ENCODE measurements at places on chromosomes 5 and 9.

GRCh38 chr9:100581661-100582060, 3.8 kb downstream of the CAVIN4 start:
- DNase-seq = no peak

- peak; percentile 59 for DNase-seq
Observed at GRCh38 chr5:122150215-122150614, 20.9 kb downstream of the ZNF474 start.

DNA sequence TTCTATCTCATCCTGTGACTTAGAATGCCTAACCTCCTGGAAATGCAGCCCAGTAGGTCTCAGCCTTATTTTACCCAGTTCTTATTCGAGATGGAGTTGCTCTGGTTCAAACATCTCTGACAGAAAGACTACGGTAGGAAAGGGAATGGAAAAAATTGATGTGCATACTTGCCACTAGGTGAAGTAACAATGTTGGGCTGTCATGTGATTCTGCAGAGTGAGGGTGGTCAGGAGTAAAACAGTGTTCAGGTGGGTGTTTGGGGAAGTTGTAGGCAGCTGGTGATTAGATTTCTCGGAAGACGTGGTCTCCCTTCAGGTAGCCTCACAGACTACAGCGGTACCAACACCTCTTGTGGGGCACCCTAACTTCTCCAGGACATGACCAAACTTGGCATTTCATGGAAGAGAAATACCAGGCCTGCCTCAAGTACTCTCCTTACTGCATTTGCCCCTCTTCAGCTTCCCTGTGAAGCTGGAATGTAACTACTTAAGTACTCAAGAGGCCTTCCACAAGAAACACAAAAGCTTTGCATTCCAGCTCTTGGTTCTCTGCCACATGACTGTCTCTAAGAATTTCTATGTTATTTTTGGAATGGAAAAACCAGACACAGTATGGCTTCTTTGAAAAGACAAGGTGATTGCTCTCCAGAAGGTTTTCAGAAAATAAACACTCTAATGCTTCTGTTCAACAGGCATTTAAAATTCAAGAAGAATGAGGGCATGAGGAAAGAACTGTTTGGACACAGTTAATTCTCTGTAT, 17.4 kb upstream of the ENTREP1 start:
- DNase-seq = peak; percentile 73

DNA sequence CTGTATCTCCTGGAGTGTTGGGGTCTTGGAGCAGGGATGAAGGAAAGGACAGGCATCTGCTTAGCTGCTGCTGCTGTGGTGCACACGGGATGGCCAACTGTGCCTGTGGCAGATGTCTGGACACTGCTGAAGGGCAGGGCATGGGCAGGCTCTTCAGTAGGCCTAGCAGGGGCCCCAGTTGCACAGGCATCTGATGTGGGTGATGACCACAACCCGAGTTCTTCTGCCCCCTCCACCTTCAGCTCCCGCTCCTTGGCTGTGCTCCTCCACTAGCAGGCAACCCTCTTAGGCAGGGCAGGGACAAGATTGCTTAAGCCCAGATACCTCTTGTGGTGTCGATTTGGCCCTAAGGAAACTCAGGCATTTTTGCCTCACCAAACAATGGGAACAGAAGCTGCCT, 9.0 kb upstream of the MEGF10 start:
- no peak for DNase-seq

- DNase-seq = no peak
Observed at GRCh38 chr9:115192835-115193525, 75.0 kb upstream of the TNC start.

GRCh38 chr5:31382051-31382878, 149.6 kb downstream of the DROSHA start:
- peak; percentile 37 for DNase-seq

- peak; percentile 25 for DNase-seq
Observed at GRCh38 chr9:35914301-35914807, 5.1 kb downstream of the SPAAR start.

DNA sequence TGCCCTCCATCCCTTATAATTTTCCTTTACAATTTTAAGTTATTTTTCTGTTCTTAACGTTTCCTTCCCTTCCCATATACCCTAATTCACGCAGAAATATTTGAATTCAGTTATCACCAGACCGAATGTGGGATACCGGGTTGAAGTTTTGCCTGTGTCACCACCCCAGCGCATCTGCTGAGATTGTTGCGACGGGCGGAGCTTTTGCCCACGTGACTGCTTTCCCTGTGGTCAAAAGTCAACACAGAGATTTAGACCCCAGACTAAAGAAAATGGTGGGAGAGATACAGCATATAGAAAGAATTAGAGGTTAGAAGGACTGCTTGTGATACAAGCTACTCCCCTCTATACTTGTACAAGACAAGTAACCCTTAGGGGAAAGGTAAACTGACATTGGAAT, 326.4 kb upstream of the CTNND2 start:
- no peak for DNase-seq

- DNase-seq = no peak
Observed at GRCh38 chr9:36401897-36402480, 1.9 kb upstream of the RNF38 start.

DNA sequence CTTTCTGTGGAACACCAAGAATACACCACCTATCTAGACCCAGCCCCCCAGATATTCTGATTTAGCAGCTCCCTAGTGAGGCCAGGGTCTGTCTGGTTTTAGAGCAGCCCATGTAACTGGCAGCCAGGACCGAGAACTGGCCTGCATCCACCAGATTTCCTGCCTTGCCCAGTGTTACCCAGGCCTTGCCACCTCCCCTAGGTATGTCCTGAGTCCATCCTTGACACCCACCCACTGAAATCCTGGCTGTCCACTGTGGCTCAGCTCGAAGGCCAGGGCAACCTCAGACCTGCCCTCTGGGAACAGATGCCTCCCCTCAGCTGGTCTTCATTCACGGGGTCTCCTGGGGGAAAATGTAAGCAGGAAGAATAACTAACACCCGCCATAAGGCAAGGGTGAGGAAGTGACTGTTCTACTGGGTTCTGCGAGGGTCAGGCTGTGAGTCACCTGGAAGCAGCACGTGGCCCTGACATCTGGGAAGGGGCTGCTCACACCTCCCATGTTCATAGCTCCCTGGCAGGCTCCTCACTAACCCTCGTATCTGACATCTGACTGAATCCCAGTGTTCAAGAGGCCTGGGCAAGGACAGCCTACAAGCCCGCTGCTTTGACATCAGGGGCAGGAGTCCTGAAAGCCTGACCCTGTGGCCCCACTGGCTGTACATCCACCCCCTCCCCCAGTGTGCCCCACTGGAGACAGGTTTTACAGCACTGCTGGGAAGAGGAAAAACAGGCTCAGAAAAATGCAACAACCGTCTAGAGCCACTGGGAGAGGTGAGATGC, 72.7 kb downstream of the SEMA4D start:
- DNase-seq = peak; percentile 35

DNA sequence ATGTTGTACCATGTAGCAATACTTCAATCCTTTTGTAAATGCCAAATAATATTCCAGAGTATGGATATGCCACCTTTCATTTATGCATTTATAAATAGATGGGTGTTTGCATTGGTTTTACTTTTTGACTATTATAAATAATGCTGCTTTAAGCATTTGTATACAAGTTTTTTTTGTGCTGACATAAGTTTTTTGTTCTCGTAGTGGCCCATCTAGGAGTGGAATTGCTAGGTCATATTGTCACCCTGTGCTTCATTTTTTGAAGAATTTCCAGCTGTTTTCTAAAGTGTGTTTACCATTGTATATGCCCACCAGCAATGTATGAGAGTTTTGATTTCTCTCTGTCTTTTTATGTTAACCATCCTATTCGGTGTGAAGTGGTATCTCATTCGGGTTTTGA, 6.9 kb downstream of the ADGRV1 start:
- DNase-seq = no peak

DNA sequence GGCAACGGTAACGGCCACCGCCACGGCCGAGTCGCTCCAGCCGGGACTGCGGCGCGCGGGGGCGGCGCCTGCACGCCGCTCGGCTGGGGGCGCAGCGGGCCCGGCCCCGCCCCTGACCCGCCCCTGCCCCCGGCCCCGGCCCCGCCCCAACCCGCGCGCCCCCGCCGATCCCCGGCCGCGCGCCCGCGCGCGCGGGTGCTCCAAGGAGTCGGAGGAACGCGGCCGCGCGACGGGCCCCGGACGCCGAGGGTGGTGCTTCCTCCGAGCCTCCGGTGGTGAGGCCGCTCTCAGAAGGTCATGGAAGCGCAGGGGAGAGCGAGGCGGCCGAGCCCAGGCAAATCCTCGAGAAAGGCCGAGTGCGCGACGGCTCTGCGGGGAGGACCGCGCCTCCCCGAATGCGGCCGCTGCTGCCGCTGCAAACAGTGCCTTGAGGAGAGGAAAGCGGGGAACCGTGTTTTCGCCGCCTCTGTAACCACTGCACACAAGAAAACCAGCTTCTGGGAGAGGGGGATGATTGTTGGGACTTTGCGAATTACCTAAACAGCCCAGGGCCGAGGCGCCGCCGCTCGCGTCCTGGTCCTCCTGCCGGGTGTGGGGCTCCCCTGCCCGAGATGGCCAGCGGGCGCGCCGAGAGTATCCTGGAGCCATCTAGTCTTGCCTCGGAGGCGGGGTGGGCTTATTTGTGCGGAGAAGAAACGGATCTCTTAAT, at the start of gene LIFR:
LIFR (minus strand) TSS at position 48 of the 709 bp plus-strand sequence. CDS start 25,999 bp downstream, outside the sequence.
- peak; percentile 84 for DNase-seq

- DNase-seq = no peak
Observed at GRCh38 chr5:4947893-4948536, 192.1 kb upstream of the ADAMTS16 start.

- DNase-seq = peak; percentile 24
Observed at GRCh38 chr5:135887881-135888614, 7.6 kb downstream of the IL9 start.

DNA sequence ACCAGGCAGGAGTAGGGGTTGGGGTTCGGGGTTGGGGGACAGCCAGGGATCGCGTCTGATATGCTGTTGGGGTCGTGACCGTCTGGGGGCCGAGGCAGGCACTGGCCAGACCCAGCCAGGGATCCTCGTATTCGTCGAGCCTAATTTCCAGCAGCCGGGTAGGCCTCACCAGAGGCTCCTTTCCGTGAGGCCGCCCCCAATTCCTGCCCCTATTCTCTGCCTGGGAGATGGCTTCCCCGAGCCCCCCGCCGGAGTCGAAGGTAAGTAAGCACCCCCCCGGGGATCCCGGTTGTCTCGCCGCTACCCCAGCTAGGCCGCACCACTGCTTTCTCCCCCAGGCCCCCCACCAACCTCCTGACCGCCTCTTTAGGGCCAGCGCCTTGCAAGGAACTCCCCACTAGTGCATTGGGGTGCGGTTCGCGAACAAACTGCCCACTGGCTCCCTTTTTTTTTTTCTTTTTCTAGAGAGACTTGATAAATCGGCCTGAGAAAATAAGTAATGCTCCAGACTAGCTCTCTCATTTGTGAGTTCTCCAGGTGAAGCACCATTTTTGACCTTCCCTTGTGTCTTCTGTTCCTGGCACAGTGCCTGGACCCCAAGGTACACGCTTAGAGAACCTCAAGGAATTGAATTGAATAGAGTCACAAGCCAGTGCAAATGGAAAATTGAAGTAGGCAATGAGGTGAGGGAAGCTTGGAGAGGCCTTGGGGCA, 435 bp downstream of the ZNF189 start:
- no peak for DNase-seq

- no peak for DNase-seq
Observed at GRCh38 chr5:58699762-58700118, 116.9 kb downstream of the RAB3C start.

DNA sequence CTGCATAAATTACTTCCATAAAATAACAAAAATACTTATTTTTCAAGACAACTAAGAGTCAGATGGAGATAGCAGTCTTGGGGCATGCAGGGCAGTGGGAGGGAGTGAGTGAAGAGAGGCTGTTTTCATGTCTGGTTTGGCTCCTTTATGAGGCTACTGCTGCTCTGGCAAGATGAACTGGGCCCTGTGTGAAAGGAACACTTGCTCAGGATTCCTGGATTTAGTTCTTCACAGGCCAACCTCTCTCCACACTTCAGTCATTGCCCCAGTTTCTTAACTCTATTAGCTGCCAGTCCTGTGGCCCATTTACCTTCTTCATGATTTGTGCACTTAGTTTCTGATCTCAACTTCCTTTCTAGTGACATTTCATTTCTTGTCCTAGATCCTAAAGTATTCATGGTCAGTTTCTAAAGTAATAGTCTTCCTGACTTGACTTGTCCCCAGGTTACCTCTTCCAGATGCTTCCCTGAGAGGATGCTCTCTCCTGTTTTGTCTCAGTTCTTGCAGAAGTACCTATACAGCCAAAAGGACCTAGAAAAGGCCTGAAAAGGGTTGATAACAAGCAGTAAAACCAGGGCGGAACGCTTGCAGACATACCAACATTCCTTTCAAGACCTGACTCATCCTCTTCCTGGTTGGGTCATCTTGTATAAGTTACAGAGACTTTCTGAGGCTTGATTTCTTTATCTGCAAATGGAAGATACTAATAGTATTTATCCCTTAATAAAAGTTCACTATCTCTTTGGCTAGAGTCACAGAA, 77.0 kb upstream of the ZFAND5 start:
- DNase-seq = peak; percentile 89

- no peak for DNase-seq
Observed at GRCh38 chr9:92603100-92603499, 66.8 kb downstream of the IPPK start.
